Fibroblast of the conjunctiva (primary cell): ENCODE measurements at places on chromosomes 13 and 19.

- DNase-seq = no peak
Measured at GRCh38 chr13:102374233-102374632, 27.6 kb downstream of the FGF14 start.

- peak; percentile 36 for DNase-seq
Measured at GRCh38 chr13:30877335-30877734, 28.7 kb upstream of the MEDAG start.

- no peak for DNase-seq
Measured at GRCh38 chr19:40827386-40828247, 22.6 kb downstream of the CYP2A6 start.

GRCh38 chr13:40120288-40120687, 464.8 kb downstream of the COG6 start:
- DNase-seq = no peak

DNA sequence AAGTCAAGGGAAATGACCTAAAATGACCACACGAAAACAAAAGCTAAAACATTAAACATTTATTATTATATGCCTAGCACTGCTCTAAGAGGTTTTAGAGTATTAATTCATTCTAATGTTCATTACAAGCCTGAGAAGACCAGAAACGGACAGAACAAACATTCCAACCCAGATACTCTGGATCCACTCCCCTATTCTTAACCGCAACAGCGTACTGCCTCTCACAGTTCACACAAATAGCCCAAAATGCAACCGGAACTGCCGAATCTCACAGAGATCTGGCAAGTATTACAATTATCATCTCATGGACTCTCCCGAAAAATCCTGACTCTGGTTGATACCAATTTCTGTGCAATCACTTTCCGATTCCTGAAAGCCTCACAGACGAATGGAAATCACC, 1.4 kb downstream of the ZNF780B start:
- DNase-seq = no peak

- no peak for DNase-seq
Measured at GRCh38 chr19:54383330-54383729, 18.6 kb upstream of the LAIR1 start.

DNA sequence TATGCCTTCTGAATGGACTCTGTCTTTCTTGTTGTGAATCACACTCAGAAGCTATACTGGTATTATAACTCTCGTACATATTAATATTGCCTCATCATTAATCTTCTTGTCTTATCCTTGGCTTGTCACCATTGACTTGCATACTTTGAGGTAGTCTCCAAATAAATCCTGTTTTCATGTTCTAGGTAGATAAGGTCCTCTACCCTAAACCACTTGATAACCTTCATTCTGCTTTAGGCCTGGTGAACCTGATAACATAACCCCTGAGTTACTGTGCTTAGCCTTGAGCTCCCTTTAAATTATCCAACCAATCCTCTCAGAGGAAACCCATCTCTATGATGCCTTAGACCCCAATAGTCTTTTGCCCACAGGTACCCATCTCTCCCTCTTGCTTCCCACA, 1162.3 kb downstream of the SLITRK1 start:
- no peak for DNase-seq

DNA sequence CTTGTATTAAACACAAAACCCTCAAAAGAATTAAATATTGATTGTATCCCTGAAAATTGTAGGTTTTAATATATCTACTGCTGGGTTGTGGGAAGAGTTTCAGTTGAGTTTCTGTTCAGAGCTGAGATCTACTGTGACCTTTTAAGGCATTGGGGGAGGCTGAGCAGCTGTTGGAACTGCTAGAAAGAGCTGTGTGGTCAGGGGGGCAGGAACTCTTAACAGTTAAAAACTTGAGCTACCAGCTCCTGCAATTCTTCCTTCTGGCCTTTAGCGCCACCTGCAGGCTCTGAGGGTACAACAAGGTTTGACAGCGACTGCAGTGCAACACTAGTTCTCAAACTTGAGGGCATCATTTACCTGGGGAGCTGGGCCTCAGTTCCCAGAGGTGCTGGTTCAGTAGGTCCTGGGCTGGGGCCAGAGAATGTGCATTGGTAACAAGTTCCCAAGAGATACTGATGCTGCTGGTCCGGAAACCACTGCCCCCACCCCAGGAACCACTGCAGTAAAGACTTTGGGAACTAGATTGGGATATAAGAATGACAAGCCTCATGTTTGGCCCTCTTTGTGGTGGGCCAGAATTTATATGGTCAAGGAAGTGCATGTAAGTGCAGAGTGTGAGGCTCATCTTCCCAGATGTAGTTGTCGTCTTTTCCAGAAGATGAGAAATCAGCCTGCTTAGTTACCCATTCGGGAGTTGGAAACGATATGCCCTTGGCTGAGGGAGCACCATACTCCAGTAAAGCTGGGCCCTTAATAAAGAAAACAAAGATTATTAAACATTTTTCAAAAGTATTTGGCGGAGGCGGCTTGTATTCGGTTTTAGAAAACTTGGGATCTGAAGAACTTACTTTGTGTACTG, 2.6 kb downstream of the RNASEH2B start:
- DNase-seq = peak; percentile 87

- no peak for DNase-seq
Measured at GRCh38 chr19:31974941-31975340, 370.5 kb upstream of the ZNF507 start.
